ENCODE measurements at places on chromosomes 1 and 21. TPM values are rescaled to one million over a fixed set of nuclear protein-coding genes. Genes with fewer than 3 reads are reported as not detected.

GRCh38 chr1:185813401-185813979 lies 79.3 kb downstream of the HMCN1 start:
- no peak for DNase-seq

- DNase-seq, result no peak
Observed at GRCh38 chr1:111882559-111882958, 106.9 kb downstream of the KCND3 start.

GRCh38 chr1:6503884-6504602 lies 12.6 kb upstream of the PLEKHG5 start:
- no peak for DNase-seq

- no peak for DNase-seq
Observed at GRCh38 chr1:203202431-203203245, 16.1 kb upstream of the CHI3L1 start.

Gene TFF2
- total RNA-seq, result not detected

Gene NR5A2
- not detected for total RNA-seq

Gene TMEM61
- not detected for total RNA-seq

Gene DCDC2B
- 0.11 TPM for total RNA-seq

DNA sequence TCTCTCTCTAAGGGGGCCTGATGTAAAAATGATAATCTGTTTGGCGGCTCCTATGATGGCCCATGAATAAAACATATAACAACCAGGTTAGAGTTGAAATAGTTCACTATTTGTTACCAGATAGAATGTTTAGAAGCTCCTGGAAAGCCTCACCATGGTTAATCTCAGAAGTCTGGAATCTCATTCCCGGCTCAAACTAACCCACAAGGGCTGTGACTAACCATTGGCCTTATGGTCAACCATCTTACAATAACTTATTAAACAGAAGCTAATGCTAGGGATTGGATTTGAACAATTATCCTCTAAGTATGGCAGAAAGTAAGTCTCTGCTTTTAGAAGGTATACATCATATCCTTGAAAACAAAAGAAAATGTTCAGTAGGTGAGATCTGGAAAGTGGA lies 134.1 kb upstream of the ADGRL2 start:
- no peak for DNase-seq

Gene JAK1
- 106 TPM for total RNA-seq

GRCh38 chr1:224435318-224435763 lies 744 bp upstream of the WDR26 start:
- no peak for DNase-seq

DNA sequence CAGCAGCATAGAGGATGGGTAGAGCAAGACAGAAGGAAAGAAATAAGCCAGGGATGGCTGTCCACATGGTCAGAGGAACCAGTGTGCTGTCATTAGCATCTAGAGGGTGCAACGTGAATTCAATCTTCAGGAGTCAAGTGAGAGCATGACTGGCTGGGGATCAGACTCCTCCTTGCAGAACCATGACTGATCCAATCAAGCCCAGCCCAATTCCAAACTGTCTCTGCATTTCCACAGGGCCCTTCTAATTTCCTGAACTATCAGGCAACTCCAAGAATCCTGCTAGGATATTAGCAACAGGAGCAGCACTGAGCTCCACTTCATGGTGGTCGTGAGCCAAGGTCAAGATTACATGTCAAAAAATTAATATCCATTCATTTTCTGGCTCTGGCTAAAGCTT lies 166.8 kb upstream of the CAMK1G start:
- no peak for DNase-seq

DNA sequence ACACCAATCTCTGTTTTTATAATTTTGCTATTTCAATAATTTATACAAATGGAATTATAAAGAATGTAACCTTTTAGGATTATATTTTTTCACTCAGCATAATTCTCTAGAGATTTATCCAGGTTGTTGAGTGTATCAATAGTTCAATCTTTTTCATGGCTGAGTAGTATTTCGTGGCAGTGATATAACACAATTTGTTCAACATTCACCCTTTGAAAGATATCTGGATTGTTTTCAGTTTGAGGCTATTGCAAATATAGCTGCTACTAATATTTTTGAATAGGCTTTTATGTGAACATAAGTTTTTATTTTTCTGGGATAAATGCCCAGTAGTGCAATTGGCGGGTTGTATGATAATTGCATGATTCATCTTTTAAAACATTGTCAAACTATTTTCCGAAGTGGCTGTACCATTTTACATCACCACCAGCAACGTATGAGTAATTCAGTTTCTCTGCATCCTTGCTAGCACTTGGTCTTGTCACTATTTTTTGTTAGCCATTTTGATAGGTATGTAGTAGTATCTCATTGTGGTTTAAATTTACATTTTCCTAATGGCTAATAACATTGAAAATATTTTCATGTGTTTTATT lies 55.6 kb upstream of the ABCD3 start:
- no peak for DNase-seq

DNA sequence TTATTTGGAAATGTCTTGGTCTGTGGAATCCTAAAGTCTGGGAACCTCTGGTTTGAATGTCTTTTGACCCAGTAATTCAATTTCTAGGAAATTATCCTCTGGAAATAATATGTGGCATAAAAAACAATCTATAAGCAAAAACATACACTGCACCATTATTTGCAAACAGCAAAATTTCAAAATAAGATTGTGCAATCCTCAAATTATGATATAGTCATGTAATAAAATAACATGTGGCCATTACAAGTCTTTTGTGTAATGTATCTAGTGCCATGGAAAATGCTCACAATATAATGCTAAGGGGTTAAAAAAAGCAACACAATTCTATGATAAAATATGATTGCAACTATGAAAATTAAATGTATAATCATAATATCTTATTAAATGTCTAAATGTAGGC lies 312.9 kb upstream of the RUNX1 start:
- no peak for DNase-seq

GRCh38 chr1:209383422-209383821 lies 200.1 kb upstream of the CAMK1G start:
- DNase-seq, result no peak

DNA sequence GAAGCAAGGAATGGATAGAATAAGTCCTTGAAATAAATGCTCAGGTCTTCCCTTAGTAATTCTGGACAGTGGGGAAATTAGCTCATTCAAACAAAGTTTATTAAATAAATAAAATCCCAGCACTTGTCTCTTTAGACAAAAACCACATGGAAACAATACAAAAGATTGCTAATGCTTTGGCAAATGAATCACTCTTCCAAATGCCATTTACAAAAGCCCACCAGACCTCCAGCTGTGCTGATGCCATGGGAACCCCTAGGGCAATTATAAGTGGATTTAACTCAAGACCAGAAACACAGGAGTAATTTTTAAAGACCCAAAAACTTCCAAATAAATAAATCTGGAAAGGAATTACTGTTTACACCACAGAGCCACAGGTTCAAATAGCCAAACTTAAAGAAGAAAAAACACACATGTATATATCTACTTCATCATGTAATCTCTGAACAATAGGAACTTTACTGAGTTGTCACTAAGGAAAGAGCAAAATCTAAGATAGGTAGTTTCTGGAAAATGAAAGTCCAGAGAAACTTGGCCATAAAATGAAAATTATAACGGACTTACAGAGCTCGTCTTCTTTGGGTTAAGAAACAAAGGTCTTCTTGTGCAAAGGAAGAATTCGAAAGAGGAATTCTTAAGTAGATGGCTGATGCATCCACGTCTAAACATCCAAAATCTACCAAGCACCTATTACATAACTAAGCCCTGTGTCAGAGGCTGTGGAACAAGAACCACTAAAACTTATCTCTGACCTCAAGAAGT lies 399.4 kb downstream of the SMYD3 start:
- no peak for DNase-seq

- DNase-seq, result peak; percentile 24
Observed at GRCh38 chr1:6245869-6246496, 2.0 kb downstream of the HES3 start.

All from CD8-positive, alpha-beta memory T cell (primary cell).